ENCODE measurements at places on chromosomes 6 and 20.

DNA sequence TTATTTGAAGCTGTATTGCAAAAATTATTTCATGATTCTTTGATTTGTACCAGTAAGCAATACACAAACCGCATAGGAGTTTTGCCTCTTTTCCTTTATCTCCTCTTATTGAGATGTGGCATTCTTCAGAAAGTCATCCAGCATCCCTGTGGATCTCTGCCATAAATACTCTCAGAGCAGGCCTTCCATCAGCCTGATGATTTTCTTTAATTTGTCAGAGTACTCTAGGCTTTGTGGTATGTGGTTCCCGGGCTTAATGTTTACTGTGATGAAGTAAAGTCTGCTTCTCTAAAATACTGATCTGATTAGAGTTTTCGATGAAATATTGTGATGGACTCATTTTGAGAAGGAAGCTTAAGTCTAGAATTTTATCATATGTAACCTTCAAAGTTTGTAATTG lies 31.1 kb upstream of the SLC35D3 start:
- no peak for DNase-seq

GRCh38 chr6:11033825-11034224 lies 10.3 kb downstream of the ELOVL2 start:
- DNase-seq, result no peak

- DNase-seq, result no peak
Measured at GRCh38 chr6:39855356-39855995, 63.3 kb downstream of the DAAM2 start.

GRCh38 chr20:51275826-51276225 lies 252.9 kb upstream of the KCNG1 start:
- DNase-seq, result no peak

DNA sequence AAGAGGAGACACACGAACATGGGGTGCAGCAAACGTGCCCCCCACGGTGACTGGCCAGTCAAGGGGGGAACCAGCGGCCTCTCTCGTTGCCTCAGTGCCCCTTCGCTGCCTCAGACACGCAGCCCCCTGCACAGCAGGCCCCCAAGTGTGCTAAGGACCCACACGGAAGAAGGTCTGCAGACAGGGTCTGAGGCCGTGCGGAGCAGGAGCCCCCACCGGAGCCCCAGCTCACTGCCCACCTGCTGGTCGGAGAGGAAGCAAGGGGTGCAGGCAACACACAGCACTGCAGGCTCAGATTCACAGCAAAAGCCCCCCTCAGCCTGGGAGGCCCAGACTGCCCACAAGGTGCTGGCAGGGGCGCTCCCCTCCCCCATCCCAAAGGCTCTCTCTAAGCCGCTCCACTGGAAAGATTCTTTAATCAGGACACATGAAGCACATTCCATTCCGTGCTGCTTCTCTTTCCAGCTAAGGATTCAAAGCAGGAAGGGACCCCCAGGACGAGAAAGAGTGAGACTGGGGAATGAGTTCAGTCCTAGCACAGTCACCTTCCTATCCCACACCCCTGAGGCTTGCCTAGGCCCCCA lies 105.1 kb downstream of the SLC23A2 start:
- no peak for DNase-seq

DNA sequence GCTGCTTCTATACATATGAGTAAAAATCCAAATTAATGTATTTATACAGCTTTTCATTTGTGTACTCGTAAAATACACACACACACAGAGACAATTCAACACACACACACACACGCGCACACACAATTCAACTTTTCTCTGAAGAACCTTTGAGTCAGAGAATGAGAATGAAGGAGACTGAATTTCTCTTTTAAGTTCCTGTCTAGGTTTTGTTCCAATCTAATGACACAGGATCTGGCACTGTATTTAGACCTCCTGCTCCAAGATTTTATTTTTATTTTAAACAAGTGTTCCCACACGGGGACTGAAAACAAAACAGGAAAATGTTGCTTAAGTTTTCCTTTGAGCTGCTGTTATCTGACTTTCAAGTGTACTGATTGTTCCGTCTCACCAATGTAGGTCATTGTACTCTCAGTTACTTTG lies 250.8 kb downstream of the LAMA2 start:
- DNase-seq, result no peak

- no peak for DNase-seq
Measured at GRCh38 chr6:71333697-71334096, 45.1 kb downstream of the OGFRL1 start.

GRCh38 chr20:11076434-11077105 lies 402.8 kb upstream of the JAG1 start:
- no peak for DNase-seq

- DNase-seq, result no peak
Measured at GRCh38 chr6:104656235-104656634, 203.5 kb downstream of the HACE1 start.

GRCh38 chr6:133286765-133287164 lies 45.6 kb downstream of the EYA4 start:
- no peak for DNase-seq

Data from stimulated activated naive CD4-positive, alpha-beta T cell treated with Interleukin-2 at 50 U/mL for 16 hours (primary cell).